ENCODE measurements at places on chromosomes 13 and 19.

- no peak for DNase-seq
These were observed 9.9 kb upstream of the ZSCAN18 start for GRCh38 chr19:58107778-58108545.

- no peak for DNase-seq
These were observed 386 bp downstream of the VAV1 start for GRCh38 chr19:6772866-6773322.

GRCh38 chr13:83929157-83929556 lies 46.9 kb upstream of the SLITRK1 start:
- no peak for DNase-seq

- no peak for DNase-seq
These were observed 63.6 kb downstream of the RASA3 start for GRCh38 chr13:114068656-114069318.

GRCh38 chr19:52670046-52670445 lies 31.9 kb upstream of the ZNF83 start:
- DNase-seq, result no peak
